ENCODE measurements at places on chromosomes 4 and X. TPM values are rescaled to one million over a fixed set of nuclear protein-coding genes. Genes with fewer than 3 reads are reported as not detected.

GRCh38 chr4:78149751-78150542 is 92.8 kb downstream of the FRAS1 start:
- no peak overlapping the region for H3K4me3 ChIP-seq
- H3K36me3 ChIP-seq, result no peaks in the 10 kb centered on the region
- no peaks in the 10 kb centered on the region for H3K4me1 ChIP-seq
- H3K27ac ChIP-seq, result no peak overlapping the region
- DNase-seq, result no peak
- H3K27me3 ChIP-seq, result no peaks in the 10 kb centered on the region

DNA sequence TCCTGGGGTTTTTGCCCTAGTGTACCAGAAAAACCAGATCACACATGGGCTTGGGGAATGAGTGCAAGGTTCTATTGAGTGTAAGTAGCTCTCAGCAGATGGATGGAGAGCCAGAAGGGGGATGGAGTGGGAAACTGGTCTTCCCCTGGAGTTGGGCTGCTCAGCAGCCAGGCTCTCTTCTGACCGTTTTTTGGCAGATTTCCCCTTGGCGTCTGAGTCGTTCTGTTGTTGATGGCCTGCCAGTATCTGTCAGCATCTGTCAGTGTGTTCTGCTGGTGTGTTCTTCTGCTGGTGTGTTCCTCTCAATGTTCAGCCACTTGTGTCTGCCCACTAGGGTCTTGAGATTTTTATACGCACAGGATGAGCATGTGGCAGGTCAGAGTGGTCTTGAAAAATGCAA is 633.9 kb upstream of the CPEB2 start:
- no peak overlapping the region for H3K27ac ChIP-seq
- DNase-seq, result no peak
- no peak overlapping the region for H3K4me3 ChIP-seq
- no peaks in the 10 kb centered on the region for H3K4me1 ChIP-seq
- no peaks in the 10 kb centered on the region for H3K27me3 ChIP-seq

- no peaks in the 10 kb centered on the region for H3K4me1 ChIP-seq
- H3K36me3 ChIP-seq, result no peaks in the 10 kb centered on the region
- H3K27me3 ChIP-seq, result no peaks in the 10 kb centered on the region
- no peak overlapping the region for H3K27ac ChIP-seq
- H3K4me3 ChIP-seq, result no peak overlapping the region
- no peak for DNase-seq
These were observed 424.9 kb downstream of the SH2D1A start for GRCh38 chrX:124771292-124771691.

GRCh38 chr4:20042769-20043168 is 208.9 kb upstream of the SLIT2 start:
- DNase-seq, result no peak
- no peak overlapping the region for H3K27ac ChIP-seq
- H3K27me3 ChIP-seq, result no peaks in the 10 kb centered on the region
- no peaks in the 10 kb centered on the region for H3K36me3 ChIP-seq

Gene XAGE1A
- not detected for total RNA-seq

Gene ATP2B3
- not detected for total RNA-seq

DNA sequence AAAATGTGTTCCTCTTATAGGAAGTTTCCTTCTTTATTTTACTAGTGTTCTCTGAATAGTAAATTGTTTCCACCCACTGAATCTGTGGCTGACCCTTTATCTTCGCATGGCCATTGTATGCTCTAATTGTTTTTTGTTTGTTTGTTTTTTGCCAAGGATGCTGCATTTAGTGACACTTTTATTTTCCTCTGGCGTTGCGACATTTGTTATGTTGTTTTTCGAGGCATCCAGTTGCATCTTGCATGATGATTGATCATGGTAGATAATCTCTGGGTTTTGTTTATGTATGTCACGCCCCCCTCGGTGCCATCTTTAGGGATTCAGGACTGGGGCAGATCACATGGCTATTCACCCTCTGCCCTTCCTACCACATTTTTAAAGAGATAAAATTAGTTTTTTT is 2.2 kb downstream of the NMU start:
- H3K36me3 ChIP-seq, result no peaks in the 10 kb centered on the region
- H3K4me1 ChIP-seq, result peaks cover 16% of the 10 kb centered on the region
- H3K27ac ChIP-seq, result no peak overlapping the region
- no peak overlapping the region for H3K4me3 ChIP-seq

- peak; percentile 39 for DNase-seq
- peaks cover 5% of the 10 kb centered on the region for H3K27me3 ChIP-seq
- peaks cover 7% of the 10 kb centered on the region for H3K36me3 ChIP-seq
- H3K4me1 ChIP-seq, result peaks cover 24% of the 10 kb centered on the region
- H3K27ac ChIP-seq, result peak overlapping the region; percentile 62
These were observed 230.3 kb upstream of the PGRMC2 start for GRCh38 chr4:128517739-128518510.

GRCh38 chr4:40475609-40476008 is 140.5 kb downstream of the CHRNA9 start:
- no peak overlapping the region for H3K27ac ChIP-seq
- H3K4me3 ChIP-seq, result no peak overlapping the region
- H3K4me1 ChIP-seq, result peaks cover 11% of the 10 kb centered on the region
- peaks cover 8% of the 10 kb centered on the region for H3K27me3 ChIP-seq
- no peaks in the 10 kb centered on the region for H3K36me3 ChIP-seq

DNA sequence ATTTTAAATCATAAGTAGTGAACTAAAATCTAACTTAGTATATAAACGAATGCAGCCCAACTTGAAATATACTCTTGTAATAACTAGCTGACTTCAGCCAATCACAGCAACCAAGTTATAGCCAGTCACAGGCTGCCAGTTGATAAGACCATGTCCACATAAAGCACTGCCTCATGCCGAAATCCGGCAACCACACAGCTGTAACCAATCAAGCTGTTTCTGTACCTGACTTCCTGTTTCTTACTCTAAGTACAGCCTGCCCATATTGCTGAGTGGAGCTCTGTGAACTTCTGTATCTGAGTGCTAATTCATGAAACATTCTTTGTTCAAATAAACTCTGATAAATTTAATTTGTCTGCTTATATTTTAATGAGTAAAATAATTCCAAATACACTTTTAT is 805.3 kb upstream of the EPHA5 start:
- no peak overlapping the region for H3K4me3 ChIP-seq
- DNase-seq, result no peak
- no peak overlapping the region for H3K27ac ChIP-seq
- H3K27me3 ChIP-seq, result no peaks in the 10 kb centered on the region

Gene SFRP2
- 0.14 TPM for total RNA-seq

Gene HTATSF1
- 40.4 TPM for total RNA-seq

Gene GYG2
- not detected for total RNA-seq

Gene CDX4
- total RNA-seq, result not detected

DNA sequence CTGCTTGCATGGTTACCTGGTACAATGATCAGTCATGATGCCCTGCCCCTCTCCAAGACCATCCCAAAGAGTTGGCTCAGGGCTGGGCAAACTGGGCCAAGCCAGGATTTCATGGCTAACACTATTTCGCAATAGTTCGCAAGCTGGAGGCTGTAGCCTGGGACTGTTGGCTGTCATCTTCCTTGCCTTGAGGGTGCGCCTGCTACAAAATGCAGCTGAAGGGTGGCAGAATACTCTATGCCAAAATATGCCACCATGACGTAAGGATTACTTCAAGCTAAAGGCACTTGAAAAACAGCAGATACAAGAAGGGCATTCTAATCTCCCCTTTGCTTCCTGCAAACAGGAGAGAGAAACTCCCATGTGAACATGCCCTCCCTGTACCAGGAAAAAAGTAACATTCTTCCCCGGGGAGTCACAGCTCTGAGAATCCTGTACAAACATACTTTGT is 21.0 kb downstream of the SAT1 start:
- peaks cover 3% of the 10 kb centered on the region for H3K4me1 ChIP-seq
- no peak for DNase-seq
- no peak overlapping the region for H3K4me3 ChIP-seq
- H3K36me3 ChIP-seq, result no peaks in the 10 kb centered on the region
- no peak overlapping the region for H3K27ac ChIP-seq

Gene MORF4L2
- total RNA-seq, result 257 TPM

Gene RIBC1
- total RNA-seq, result 1.1 TPM

DNA sequence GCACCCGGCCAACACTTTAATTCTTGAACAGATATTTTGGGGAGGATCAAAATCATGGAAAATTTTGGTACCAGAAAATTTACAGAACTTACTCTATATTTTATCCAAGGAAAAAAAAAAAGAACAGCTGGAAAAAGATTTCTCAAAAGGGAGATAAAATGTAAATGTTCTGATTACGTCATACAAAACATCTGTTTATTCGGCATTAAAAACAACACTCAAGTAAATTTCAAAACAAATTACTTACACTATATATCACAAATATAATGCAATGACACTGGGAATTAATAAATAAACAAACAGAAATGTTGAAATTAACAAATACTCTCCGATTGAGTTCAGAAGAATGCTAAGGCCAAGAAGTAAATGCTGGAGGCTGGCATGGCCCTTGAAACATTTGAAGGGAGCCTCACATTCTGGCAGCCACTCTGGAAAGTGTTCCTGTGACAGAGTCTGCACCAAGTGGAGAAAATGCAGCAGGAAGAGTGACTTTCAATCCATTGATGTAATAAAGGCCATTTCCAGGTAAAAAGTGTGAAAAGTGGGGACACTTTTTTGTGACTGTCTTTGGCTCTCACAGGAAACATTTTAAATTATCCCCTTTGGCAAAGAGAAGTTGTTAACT is 486.0 kb upstream of the CTSO start:
- H3K27me3 ChIP-seq, result no peaks in the 10 kb centered on the region
- H3K27ac ChIP-seq, result no peak overlapping the region
- H3K36me3 ChIP-seq, result no peaks in the 10 kb centered on the region
- DNase-seq, result no peak

Gene CXorf51A
- total RNA-seq, result not detected

DNA sequence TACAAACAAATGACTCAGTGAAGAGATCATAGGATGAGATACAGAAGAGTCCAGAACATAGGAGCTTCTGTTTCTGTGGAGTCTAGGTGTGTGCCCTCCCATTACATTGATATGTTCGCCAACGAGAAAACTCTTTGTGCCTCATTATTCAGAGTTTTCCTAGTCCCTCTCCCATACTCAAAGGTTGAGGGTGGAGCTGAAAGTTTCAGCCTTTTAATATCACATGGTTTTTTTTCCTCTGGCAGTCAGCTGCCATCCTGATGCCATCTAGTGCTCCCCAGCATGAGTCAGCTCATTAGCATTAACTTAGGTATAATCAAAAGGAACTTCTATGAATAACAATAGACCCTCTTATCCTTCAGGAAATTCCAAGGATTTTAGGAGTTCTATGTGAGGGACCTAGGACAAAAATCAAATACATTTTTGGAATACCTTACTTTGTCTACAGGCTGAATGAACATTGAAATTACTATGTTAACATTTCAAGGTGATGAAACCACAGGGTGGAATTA is 559.6 kb upstream of the AMOT start:
- no peaks in the 10 kb centered on the region for H3K4me1 ChIP-seq
- H3K4me3 ChIP-seq, result no peak overlapping the region
- no peaks in the 10 kb centered on the region for H3K36me3 ChIP-seq

- no peak for DNase-seq
- peaks cover 13% of the 10 kb centered on the region for H3K27me3 ChIP-seq
- H3K27ac ChIP-seq, result no peak overlapping the region
- no peak overlapping the region for H3K4me3 ChIP-seq
These were observed 55.2 kb downstream of the AREG start for GRCh38 chr4:74499986-74500781.

Gene PCDH19
- total RNA-seq, result not detected

GRCh38 chr4:112523008-112523721 is 7.2 kb upstream of the NEUROG2 start:
- no peak overlapping the region for H3K27ac ChIP-seq
- peaks cover 27% of the 10 kb centered on the region for H3K4me1 ChIP-seq
- peaks cover 3% of the 10 kb centered on the region for H3K36me3 ChIP-seq
- DNase-seq, result peak; percentile 56
- H3K27me3 ChIP-seq, result peaks cover 80% of the 10 kb centered on the region

GRCh38 chrX:41085512-41085877 is 250 bp downstream of the USP9X start:
- H3K27me3 ChIP-seq, result no peaks in the 10 kb centered on the region
- H3K4me1 ChIP-seq, result peaks cover 19% of the 10 kb centered on the region
- H3K27ac ChIP-seq, result peak overlapping the region; percentile 99

Gene MECP2
- 53.1 TPM for total RNA-seq

Gene DNAAF6
- total RNA-seq, result not detected

DNA sequence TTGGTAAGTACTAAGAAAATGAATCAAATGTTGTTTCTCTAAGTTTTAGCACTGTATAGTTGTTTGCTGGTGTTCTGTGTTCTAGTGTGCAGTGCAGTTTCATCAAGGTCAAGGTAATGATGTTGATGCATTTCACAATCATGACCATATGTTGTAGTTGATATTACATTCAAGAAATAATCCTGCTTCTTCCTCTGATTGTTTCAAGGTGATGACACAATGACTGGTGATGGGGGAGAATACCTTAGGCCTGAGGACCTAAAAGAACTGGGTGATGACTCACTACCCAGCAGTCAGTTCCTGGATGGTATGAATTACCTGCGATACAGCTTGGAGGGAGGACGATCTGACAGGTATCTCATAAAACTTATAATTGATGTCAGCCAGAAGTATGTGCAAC is 261.6 kb downstream of the ANK2 start:
- H3K27me3 ChIP-seq, result no peaks in the 10 kb centered on the region
- no peaks in the 10 kb centered on the region for H3K36me3 ChIP-seq
- DNase-seq, result no peak
- H3K4me1 ChIP-seq, result no peaks in the 10 kb centered on the region
- H3K27ac ChIP-seq, result no peak overlapping the region
